ENCODE measurements at places on chromosomes 12 and 14.

DNA sequence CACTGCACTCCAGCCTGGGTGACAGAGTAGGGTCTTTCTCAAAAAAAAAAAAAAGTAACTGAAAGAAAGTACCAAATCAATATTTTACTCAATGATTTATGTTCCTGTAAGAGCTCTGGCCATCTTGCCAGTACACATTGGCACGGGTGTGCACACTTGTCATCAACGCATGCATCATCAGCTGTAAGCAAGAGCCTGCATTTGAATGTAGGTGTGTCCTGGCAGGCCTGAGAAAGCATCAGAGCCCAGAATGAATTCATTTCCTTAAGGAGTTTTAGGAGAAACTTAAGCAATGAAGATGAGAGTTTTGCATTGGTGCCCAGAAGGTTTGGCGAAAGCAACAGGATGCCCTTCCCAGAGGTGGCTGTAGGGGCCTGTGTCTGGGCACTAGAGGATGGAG is 88.5 kb upstream of the FZD10 start:
- DNase-seq, result no peak

GRCh38 chr14:57189070-57189469 is 79.6 kb downstream of the EXOC5 start:
- DNase-seq, result peak; percentile 31

- peak; percentile 61 for DNase-seq
Measured at GRCh38 chr14:73741386-73741875, 27.2 kb upstream of the PNMA1 start.

DNA sequence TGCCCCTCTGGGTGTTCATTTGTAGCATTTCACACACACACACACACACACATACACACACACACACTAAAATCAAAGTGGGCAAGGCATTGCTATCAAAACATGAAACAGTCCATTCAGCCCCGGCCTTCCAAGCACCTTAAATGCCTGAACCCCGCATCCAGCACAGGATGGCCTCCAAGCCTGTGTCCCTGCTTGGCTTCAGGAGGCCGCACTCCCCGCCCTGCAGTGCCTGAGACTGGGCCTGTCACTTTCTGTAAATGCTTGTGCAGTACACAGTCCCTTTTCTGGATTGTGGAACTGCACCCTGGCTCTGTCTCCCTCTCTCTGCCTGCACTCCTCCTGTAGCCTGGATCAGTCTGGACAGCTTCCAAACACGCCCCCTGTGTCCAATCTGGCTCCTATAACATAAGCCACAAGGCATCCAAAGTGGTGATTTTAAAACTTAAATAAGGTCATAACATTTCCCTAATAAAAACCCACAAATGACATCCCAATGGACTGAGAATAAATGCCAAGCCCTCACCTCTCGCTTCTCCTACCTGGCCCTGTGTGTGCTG is 972.2 kb upstream of the TMEM132C start:
- DNase-seq, result peak; percentile 28

DNA sequence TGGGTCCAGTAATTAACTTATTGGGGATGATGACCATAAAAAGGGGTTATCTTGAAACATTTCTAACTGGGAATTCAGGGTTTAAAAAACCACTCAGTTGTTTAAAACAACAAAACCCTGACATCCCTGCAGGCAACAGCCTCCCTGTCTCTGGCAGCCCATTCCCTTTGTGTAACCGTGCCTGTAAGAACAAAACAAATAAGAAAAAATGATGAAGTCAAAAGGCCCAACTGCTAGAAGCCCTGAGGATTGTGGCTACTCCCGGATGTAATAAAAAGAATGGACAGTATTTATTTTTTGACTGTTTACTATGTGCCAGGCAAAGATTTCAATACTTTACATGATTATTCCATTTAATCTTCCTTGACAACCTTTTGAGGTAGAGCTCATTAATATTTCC is 75.3 kb downstream of the TMCC3 start:
- DNase-seq, result no peak

GRCh38 chr12:124509676-124510300 is 57.6 kb downstream of the NCOR2 start:
- peak; percentile 76 for DNase-seq

GRCh38 chr12:56991319-56992246 is 14.8 kb downstream of the ZBTB39 start:
- no peak for DNase-seq

DNA sequence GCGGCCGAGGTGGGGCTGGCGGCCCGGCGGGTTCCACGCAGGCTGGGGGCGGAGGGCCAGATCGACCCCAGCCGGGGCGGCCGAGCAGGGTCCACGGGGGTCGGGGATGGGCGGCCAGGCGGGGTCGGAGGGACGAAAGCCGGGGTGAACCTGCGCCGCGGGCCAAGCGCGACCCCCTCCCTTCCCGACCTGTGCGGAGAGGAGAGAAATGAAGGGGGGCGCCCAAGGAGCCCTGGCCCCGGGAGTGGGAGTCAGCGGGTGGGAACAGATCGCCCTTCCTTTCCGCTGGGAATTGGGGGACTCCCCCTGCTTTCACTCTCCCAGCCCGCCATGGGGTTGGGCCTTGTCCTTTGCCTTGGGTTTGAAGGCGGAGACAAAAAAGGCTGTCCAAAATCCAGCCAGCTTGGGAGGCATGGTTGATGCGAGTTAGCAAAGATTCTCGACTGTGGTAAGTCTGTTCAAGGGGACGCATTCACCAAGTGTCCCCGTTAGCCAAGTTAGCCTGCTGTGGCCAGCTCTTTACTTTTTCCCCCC is 559 bp upstream of the CKAP4 start:
- DNase-seq, result peak; percentile 82

DNA sequence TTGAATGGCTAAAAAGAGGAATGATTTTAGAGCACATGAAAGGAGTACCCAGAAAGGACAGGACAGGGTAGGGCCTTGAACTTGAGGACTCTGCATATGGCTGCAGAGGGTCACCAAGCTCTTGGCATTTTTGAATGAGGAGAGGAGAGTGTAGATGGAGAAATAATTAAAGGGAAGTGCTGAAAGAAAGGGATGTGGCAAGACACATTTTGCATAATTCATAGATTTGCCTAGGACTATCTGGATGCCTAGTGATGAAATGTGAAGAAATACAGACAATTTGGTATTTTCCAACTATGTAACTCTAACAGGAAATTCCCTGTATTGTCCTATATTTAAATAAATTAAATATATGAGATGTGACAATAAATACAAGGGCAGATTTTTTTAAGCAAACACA is 27.5 kb upstream of the MDM1 start:
- peak; percentile 63 for DNase-seq

DNA sequence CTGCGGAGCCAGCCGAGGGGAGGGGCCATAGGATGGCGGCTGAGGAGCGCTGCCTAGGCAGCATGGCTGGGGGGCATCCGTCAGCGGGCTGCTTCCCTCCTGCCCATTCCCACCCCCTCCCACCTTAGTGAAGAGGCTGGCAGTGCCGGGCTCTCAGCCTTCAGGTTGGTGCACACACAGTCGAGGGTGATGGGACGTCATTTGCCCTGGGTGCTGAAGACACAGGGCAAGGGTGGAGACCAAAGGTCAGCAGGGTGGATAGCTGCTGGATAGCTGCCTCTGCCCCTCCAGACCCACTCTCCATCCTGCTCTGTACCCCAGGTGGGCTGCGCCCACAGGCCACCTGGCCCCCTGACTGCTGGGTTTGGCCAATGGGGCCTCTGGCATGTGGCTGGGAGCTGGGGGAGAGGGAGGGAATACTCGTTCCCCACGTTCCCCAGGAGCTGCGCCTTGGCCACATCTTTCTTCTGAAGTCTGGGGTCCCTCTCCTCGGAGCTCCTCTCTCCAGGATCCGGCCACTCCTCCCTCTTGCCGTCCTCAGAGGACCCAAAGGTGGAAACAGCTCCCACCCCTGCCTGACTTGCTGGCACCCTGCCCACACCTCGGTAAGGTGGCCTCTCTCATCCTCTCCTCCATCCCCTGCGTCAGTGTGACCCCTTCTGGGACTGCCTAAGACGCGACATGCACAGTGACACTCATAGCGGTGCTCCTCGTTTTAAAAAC is 11.2 kb upstream of the CDC42BPB start:
- DNase-seq, result no peak

DNA sequence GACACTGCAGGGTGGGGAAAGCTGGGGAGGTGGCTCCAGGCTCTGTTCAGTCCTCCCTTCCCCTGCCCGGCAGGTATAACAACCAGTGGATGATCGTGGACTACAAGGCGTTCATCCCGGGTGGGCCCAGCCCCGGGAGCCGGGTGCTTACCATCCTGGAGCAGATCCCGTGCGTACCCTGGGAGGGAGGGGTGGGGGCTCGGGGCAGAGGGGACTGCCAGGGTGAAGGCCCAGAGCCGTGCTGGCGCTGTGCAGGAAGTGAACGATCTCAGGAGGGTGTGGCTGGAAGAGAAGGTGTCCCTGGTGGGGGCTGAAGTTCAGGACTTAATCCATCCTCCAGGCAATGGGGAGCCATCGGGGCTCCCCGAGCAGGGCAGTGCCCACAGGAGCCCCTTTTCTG is 18.9 kb downstream of the SDS start:
- no peak for DNase-seq

- no peak for DNase-seq
Measured at GRCh38 chr12:51185171-51185717, 12.3 kb upstream of the TFCP2 start.

DNA sequence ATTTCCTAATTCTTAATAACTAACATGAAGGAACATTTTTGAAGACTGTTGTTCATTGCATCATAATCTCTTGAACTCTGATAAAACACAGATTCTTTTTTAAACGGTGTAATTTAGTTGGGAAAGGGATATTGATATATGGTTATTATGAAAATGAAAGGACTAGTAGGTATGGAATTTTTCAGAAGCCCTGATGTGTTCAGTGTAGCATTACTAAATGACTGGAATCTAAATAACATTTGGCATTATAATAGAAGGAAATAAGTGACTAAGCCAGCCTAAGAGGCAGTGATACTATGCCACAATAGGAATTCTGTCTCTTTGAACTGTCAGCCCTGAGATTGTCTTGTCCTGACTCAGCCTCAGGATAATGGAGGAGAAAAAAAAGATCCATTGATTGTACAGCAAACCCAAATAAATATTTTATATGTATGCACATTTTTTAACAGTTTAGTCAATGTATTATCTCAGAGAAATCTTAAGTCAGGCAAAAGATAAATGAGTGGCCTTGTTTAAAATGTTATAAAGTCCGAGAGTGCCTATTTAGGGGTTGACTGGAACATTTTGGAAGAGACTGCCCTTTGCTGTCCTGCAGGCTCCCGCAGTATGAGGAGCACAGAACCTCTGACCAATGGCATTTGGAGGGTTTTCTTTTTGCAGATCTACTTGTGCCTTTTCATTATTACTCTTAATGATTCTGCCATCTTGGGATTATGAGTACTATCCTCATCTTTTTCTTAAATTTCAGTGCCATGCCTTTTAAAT is 271.2 kb downstream of the EGLN3 start:
- peak; percentile 89 for DNase-seq

GRCh38 chr14:68403191-68404145 is 389.4 kb downstream of the ZFP36L1 start:
- DNase-seq, result no peak

DNA sequence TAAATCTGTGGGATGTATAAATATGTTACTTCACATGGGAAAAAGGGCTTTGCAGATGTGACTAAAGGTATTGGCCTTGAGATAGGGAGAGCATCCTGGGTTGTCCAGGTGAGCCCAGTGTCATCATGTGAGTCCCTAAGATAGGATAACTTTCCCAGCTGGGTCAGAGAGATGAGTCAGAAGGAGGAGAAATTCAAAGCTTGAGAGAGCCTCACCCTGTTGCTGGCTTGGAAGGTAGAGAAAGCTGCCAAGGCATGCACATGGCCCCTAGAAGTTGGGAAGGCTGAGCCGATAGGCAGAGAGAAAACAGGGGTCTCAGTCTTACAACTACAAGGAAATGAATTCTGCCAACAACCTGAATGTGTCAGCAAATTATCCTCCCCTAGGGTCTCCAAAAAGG is 213.0 kb downstream of the ADGRD1 start:
- DNase-seq, result no peak

- no peak for DNase-seq
Measured at GRCh38 chr14:30317729-30318128, 241.2 kb upstream of the G2E3 start.

GRCh38 chr12:82964446-82964845 is 277.7 kb downstream of the TMTC2 start:
- no peak for DNase-seq

DNA sequence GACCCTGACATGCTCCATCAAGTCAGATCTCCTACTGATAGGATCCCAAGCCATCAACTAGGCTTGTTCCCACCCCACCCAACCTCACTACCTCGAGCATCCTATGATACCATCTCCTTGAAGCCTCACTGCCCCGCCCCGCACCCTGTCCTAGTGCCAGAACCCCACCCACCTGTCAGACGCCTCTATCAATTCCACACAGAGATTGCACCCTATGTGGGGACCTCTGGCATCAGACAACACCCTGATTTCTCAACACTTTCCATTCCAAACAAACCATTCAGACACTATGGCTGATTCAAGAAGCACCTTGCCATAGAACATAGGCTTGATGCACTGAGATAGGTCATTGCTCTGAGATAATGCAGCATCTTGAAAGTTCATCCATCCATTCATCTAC is 3.1 kb upstream of the GLTP start:
- no peak for DNase-seq

DNA sequence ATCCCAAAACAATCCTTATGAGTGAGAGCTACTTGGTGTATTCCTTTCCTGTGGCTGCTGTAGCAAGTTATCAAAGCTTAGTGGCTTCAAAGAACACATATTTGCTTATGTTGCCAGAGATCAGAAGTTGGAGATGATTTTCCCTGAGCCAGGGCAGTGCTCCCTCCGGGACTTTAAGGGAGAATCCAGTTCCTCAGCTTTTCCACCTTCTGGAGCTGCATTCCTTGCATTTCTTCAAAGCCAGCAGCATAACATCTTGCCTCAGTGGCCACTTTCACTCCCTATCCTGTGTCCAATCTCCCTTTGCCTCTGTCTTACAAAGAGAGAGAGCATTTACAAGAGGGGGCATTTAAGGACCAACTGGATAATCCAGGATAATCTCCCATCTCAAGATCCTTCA is 33.7 kb downstream of the P2RX7 start:
- DNase-seq, result no peak

DNA sequence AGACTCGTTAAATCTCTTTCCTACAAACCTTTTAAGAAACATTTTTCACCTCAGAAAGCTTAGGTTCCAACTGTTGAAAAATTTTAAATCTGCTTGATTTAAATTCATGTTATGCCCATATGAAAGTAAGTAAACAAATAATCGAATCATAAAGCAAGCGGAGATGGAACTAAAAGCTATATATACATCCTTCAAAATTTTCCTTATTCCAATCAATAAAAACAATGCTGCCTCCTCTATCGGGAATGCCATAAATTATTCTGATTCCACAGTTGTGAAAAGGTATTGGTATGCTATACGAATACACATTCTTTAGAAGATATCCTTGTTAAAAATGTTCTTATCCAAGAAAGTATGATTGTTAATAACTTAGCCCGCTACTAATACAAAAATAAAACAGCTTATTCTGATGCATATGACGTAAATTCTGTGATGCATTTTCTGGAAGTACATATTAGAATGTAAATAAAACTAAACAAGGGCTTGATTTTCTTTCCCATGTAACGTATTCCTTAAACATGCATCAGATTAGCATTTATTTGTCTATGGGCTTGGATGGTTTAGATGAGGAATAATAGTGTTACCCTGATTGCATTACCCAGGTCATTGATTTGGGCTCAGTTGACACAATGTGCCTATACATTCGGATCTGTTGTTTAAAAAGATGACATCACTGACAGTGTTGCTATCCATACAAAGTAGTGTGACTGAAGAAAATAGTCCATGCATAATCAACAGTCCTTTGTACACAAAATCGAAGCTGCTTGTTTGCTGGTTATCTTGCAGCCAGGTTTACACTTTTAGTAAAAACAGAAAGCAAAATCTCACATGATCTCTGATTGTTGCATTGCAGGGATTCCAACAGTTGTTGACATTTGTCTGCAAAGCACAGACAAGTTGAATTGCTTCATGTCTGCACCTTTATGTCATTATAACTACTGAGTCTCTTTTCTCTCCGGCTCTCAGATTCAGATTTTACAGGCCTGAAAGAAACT is 656 bp upstream of the DTD2 start:
- DNase-seq, result no peak

All from fibroblast of upper back skin (primary cell).